ENCODE measurements at places on chromosomes 2 and 18. TPM values are rescaled to one million over a fixed set of nuclear protein-coding genes. Genes with fewer than 3 reads are reported as not detected.

RNU2-63P gene
- total RNA-seq = not detected

ASIC4 gene
- not detected for total RNA-seq

DOK6 gene
- total RNA-seq = 3.1 TPM

ELOA2 gene
- not detected for total RNA-seq

TLX2 gene
- total RNA-seq = not detected

PJVK gene
- 6.5 TPM for total RNA-seq

DNER gene
- total RNA-seq = 14.1 TPM

STK25 gene
- 268 TPM for total RNA-seq

ESPNL gene
- 0.16 TPM for total RNA-seq
